ENCODE measurements at places on chromosomes 5 and 9. TPM values are rescaled to one million over a fixed set of nuclear protein-coding genes. Genes with fewer than 3 reads are reported as not detected.

The SHROOM1 gene
- 8.8 TPM for polyA plus RNA-seq

GRCh38 chr5:102754767-102755431, at the start of gene PAM:
TSS of gene PAM (plus strand) at chr5:102755305. CDS start at chr5:102866196, 110,891 bp downstream.
- no peaks in the 10 kb centered on the region for H3K27me3 ChIP-seq
- peak within 1 kb of the TSS; percentile 44 for H3K27ac ChIP-seq
- H3K4me1 ChIP-seq: peaks cover 7% of the 10 kb centered on the region
- DNase-seq: peak; percentile 62
- H3K36me3 ChIP-seq: no peaks in the 10 kb centered on the region
- peak within 1 kb of the TSS; percentile 59 for H3K4me3 ChIP-seq

DNA sequence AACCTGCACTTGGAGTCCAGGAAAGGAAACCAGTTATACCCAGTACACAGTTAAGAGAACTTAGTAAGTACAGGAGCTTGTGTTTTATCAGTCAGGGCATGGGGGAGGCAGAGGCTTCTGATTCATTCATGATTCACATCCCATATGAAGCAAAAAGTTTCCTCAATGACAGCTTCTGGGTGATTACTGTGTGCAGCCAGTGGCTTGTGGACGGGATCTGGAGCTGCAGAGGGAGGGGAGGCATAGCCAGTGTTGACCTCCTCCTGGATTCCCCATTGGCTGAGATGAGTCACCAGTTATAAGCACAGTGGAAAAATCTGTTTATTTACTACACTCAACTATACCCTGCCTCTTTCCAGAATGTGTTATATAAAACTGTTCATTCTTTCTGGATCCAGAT, 17.7 kb downstream of the IL31RA start:
- H3K27ac ChIP-seq: no peak overlapping the region
- no peaks in the 10 kb centered on the region for H3K27me3 ChIP-seq
- DNase-seq: peak; percentile 99
- no peaks in the 10 kb centered on the region for H3K4me1 ChIP-seq
- no peak overlapping the region for H3K4me3 ChIP-seq

DNA sequence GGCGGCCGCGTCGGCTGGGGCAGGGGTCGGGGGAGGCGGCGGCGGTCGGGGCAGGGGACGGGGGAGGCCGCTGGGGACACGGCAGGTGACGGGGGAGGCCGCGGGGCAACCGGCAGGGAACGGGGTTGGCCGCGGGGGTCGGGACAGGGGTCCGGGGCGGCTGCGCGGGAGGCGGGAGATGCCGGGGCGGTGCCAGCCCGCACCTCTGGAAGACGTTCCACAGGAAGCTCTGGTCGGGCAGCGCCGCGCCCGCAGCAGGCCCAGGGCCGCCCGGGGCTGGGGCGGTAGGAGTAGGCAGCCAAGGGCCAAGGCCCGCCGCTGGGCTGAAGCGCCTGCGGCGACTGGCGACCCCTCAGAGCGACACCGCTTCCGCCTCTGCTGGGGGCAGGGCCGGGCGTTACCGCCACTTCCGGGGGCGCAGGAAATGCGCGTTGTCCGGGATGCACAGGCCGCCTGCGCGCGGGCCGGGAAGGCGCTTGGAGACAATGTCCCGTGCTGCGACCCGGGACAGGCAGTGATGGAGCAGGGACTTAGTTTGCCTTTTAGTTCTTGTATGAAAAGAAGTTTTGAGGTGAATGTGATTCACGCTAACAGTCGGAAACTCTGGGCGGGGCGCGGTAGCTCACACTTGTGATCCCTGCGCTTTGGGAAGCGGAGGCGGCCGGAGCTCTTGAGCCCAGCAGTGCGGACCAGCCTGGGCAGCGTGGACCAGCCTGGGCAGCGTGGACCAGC, 110.0 kb upstream of the LPCAT1 start:
- H3K36me3 ChIP-seq: no peaks in the 10 kb centered on the region
- peak overlapping the region; percentile 62 for H3K4me3 ChIP-seq
- H3K4me1 ChIP-seq: peaks cover 4% of the 10 kb centered on the region
- H3K27me3 ChIP-seq: peaks cover 26% of the 10 kb centered on the region
- DNase-seq: peak; percentile 36

The IQGAP2 gene
- 0.36 TPM for polyA plus RNA-seq

The KIF20A gene
- polyA plus RNA-seq: 42.0 TPM

Data from IMR-90 (cell line).